ENCODE measurements at places on chromosomes 4 and X.

GRCh38 chr4:40040908-40041307 lies 15.7 kb upstream of the N4BP2 start:
- peaks cover 6% of the 10 kb centered on the region for H3K4me1 ChIP-seq
- no peak for DNase-seq
- no peaks in the 10 kb centered on the region for H3K36me3 ChIP-seq

GRCh38 chrX:23637187-23637586 lies 30.1 kb upstream of the PRDX4 start:
- no peak overlapping the region for H3K27ac ChIP-seq
- H3K4me1 ChIP-seq: no peaks in the 10 kb centered on the region
- no peaks in the 10 kb centered on the region for H3K36me3 ChIP-seq
- no peak overlapping the region for H3K4me3 ChIP-seq
- H3K27me3 ChIP-seq: no peaks in the 10 kb centered on the region

- H3K4me1 ChIP-seq: no peaks in the 10 kb centered on the region
- no peak overlapping the region for H3K27ac ChIP-seq
- H3K4me3 ChIP-seq: no peak overlapping the region
- H3K36me3 ChIP-seq: no peaks in the 10 kb centered on the region
Observed at GRCh38 chrX:148774276-148774675, 273.9 kb downstream of the AFF2 start.

DNA sequence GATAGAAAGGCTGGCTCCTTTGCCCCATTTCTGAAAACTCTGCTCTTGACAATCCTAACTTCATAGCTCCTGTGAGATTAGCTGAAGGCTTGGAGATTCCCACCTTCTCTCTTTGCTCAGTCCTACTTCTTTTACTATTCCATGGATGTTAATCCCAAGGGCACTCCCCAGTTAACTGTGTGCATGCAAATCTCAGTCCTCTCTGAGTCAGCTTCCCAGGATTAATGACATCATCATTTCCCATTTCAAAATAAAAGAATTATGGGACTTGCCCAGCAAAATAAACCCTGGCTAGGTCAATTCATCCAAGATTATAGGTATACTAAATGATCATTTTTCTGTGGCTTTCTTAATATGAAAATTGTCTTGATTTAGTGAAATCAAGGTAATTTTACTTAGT lies 328.6 kb upstream of the NR3C2 start:
- no peaks in the 10 kb centered on the region for H3K36me3 ChIP-seq
- H3K4me1 ChIP-seq: no peaks in the 10 kb centered on the region
- H3K27ac ChIP-seq: no peak overlapping the region
- no peak overlapping the region for H3K4me3 ChIP-seq
- DNase-seq: no peak

GRCh38 chr4:55483315-55483714 lies 63.4 kb downstream of the CLOCK start:
- DNase-seq: no peak
- H3K36me3 ChIP-seq: peaks cover 16% of the 10 kb centered on the region
- no peaks in the 10 kb centered on the region for H3K27me3 ChIP-seq
- H3K4me3 ChIP-seq: no peak overlapping the region
- no peak overlapping the region for H3K27ac ChIP-seq

DNA sequence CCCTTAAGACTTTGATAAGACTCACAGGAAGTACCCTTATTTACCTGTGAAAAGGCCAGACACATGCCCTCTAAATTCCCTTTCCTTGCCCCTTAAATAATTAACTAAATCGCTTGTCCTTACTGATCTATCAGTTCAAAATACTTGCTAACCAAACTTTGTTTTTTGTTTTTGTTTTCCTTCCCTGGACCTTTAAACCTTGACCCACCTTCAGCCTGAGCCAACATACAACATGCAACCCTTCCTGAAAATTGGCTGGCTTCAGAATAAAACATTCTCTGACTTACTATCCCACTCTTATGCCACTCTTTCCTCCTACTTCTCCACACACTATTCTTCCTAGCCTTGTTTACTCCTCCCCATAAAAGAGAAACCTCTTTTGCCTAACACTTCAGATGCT lies 448.1 kb upstream of the TRAM1L1 start:
- no peaks in the 10 kb centered on the region for H3K36me3 ChIP-seq
- no peak overlapping the region for H3K27ac ChIP-seq
- DNase-seq: no peak
- no peaks in the 10 kb centered on the region for H3K27me3 ChIP-seq
- no peak overlapping the region for H3K4me3 ChIP-seq

GRCh38 chrX:13892856-13893255 lies 76.0 kb upstream of the GPM6B start:
- no peak for DNase-seq
- H3K4me1 ChIP-seq: peaks cover 41% of the 10 kb centered on the region
- no peaks in the 10 kb centered on the region for H3K36me3 ChIP-seq
- no peaks in the 10 kb centered on the region for H3K27me3 ChIP-seq
- H3K27ac ChIP-seq: no peak overlapping the region

- H3K27ac ChIP-seq: no peak overlapping the region
- no peaks in the 10 kb centered on the region for H3K27me3 ChIP-seq
- H3K4me3 ChIP-seq: no peak overlapping the region
- no peak for DNase-seq
- no peaks in the 10 kb centered on the region for H3K36me3 ChIP-seq
Observed at GRCh38 chrX:123173833-123174232, 10.2 kb upstream of the GRIA3 start.

DNA sequence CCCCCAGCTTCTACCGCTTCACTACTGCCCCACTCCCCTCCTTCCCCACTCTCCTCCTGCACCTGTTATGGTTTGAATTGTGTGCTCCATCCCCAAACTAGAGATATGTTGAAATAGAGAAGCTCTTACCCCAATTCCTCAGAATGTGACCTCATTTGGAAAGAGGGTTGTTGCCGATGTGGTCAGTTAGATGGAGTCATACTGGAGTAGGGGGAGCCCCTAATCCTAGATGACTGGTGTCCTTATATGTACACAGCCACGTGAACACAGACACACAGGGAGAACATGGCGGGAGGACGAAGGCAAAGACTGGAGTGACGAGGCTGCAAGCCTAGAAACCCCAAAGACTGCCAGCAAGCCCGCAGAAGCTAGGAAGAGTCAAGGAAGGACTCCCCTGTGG lies 84.3 kb downstream of the FHDC1 start:
- H3K27me3 ChIP-seq: no peaks in the 10 kb centered on the region
- H3K36me3 ChIP-seq: no peaks in the 10 kb centered on the region
- no peaks in the 10 kb centered on the region for H3K4me1 ChIP-seq
- no peak overlapping the region for H3K4me3 ChIP-seq
- no peak for DNase-seq

- no peak overlapping the region for H3K4me3 ChIP-seq
- no peak overlapping the region for H3K27ac ChIP-seq
- H3K27me3 ChIP-seq: no peaks in the 10 kb centered on the region
- no peaks in the 10 kb centered on the region for H3K4me1 ChIP-seq
- DNase-seq: no peak
Observed at GRCh38 chr4:76882630-76883029, 15.3 kb downstream of the SOWAHB start.

DNA sequence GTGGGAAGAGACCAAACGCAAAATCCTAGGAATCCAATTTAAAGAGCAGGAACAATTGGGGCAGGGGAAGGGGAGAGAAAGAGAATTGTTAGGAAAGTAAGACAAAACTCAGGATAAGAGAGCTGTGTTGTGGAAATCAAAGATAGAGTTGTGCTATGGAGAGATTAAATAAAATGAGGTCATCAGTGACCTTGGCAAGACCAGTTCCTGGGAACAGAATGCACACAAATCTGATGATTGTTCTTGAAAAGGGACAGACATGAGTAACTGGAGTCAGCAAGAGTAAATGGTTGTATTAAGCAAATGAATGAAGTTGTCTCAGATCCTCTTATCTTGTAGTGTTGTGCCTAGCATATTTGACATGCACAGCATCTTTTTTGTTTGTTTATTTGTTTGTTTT lies 267.4 kb downstream of the IL1RAPL1 start:
- no peak overlapping the region for H3K4me3 ChIP-seq
- DNase-seq: no peak
- H3K27ac ChIP-seq: no peak overlapping the region
- no peaks in the 10 kb centered on the region for H3K36me3 ChIP-seq
- H3K4me1 ChIP-seq: no peaks in the 10 kb centered on the region

- no peak overlapping the region for H3K4me3 ChIP-seq
- H3K27ac ChIP-seq: no peak overlapping the region
- DNase-seq: no peak
Observed at GRCh38 chr4:3446631-3447320, 5.0 kb downstream of the HGFAC start.

DNA sequence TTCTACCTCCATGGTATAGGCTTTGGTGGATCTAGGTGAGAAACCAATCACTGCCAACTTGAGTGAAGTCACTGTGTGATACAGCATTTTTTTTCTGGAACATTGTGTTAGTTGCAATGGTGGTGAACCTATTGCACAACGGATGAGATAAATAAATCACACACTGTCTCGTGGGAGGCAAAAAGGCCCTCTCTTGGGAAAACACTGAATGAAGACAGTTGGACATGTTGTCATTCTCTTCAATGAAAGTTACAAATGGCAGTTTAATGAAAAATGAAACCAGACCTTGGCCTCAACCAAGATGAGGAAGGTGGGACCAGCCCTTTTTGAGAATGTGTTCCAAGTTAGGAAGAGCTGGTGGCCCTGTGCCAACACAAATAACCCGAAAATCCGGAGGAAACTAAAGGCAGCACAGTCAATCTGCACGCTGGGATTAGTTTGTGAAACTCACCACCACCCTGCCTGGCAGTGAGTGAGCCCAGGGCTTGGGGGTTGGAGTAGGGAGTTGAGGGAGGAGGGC lies 5.4 kb upstream of the ADGRG2 start:
- no peaks in the 10 kb centered on the region for H3K27me3 ChIP-seq
- H3K36me3 ChIP-seq: no peaks in the 10 kb centered on the region
- no peak for DNase-seq
- no peaks in the 10 kb centered on the region for H3K4me1 ChIP-seq
- H3K27ac ChIP-seq: no peak overlapping the region

DNA sequence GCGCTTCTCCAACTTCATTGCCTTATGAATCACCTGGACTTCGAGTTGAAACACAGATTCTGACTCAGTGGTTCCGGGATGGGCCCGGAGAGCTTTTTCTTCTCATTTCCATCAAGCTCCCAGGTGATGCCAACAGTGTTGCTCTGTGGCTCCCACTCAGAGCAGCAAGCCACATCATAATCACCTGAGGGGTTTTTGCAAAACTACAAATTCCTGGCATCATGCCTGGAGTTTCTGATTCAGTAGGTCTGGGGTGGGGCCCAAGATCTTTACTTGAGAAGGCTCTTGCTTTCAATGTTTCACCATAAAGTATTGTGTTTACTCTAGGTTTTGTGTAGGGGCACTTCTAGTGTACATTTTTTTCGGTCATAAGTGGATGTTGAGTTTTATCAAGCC lies 7.0 kb downstream of the MTM1 start:
- DNase-seq: no peak
- no peaks in the 10 kb centered on the region for H3K4me1 ChIP-seq

DNA sequence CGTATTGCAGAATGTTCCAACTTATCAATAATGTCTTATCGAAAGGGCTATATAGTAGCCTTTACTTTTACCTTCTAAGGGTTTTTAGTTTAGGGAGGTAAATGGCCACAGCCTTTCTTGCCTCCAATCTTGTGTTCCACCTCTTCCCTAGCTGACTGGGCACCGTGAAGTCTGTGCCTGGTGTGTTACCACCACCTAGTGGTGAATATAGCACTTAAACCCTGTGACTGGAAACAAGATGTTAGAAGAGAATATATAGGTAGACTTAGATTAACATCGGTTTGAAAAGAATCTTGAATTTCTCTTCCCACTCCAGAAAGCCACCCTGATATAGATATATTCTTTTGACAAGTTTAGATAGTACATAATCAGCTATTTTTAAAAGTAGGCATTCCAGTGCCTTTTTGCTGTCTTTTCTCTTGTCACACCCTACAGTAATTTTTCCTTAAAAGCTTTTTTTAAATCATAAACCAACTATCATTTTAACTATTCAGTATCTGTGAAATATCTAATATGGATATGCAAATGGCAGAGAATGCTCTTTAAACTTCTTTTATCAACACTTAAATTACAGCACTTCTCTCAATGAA lies 27.8 kb upstream of the ADH7 start:
- no peak for DNase-seq
- no peak overlapping the region for H3K27ac ChIP-seq
- no peaks in the 10 kb centered on the region for H3K36me3 ChIP-seq
- H3K4me1 ChIP-seq: no peaks in the 10 kb centered on the region
- no peak overlapping the region for H3K4me3 ChIP-seq

DNA sequence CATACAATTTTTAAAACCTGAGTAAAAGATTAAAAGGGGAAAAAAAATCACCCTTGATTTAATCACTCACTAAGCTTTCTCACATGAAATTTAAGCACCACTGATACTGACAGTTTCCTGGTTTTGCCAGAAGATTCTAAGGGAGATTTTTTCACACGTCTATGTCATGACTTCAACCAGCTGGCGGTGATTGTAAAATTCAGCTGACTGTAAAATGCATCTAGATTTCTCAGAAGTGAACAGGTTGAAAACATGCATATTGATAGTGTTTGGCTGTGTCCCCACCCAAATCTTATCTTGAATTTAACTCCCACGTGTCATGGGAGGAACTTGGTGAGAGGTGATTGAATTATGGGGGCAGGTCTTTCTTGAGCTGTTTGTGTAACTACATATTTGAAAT lies 566.8 kb downstream of the PCDH18 start:
- no peak overlapping the region for H3K4me3 ChIP-seq
- H3K27me3 ChIP-seq: no peaks in the 10 kb centered on the region
- H3K4me1 ChIP-seq: no peaks in the 10 kb centered on the region
- no peaks in the 10 kb centered on the region for H3K36me3 ChIP-seq
- no peak for DNase-seq
- no peak overlapping the region for H3K27ac ChIP-seq

GRCh38 chr4:74365761-74366160 lies 816 bp downstream of the EREG start:
- peaks cover 10% of the 10 kb centered on the region for H3K4me1 ChIP-seq
- peak overlapping the region; percentile 79 for H3K4me3 ChIP-seq
- H3K27ac ChIP-seq: no peak overlapping the region
- no peaks in the 10 kb centered on the region for H3K27me3 ChIP-seq

DNA sequence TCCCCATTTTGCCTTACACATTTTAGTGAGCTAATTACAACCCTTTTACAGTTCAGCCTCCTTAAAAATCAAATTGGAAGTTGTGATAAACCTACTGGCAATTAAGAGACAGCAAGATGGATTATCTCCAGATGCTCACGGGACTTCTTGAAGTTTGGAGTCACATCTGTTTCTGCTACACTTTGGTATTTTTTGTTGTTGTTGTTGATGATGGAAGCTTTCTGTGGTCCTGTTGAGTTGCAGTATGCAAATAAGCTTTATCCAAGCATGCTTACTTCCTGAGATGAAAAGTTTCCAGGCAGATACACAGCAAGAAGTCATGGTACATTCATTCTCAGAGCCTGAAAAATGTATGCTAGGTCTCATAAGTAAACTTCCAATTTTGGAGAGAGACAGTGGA lies 670.0 kb upstream of the AMOT start:
- no peak for DNase-seq
- no peak overlapping the region for H3K27ac ChIP-seq
- no peak overlapping the region for H3K4me3 ChIP-seq
- no peaks in the 10 kb centered on the region for H3K27me3 ChIP-seq
- no peaks in the 10 kb centered on the region for H3K36me3 ChIP-seq
- H3K4me1 ChIP-seq: no peaks in the 10 kb centered on the region

- no peaks in the 10 kb centered on the region for H3K27me3 ChIP-seq
- H3K4me3 ChIP-seq: no peak overlapping the region
- no peak for DNase-seq
- no peak overlapping the region for H3K27ac ChIP-seq
- H3K36me3 ChIP-seq: no peaks in the 10 kb centered on the region
Observed at GRCh38 chrX:145190801-145191389, 56.4 kb upstream of the SPANXN1 start.

GRCh38 chr4:163107754-163108153 lies 58.9 kb downstream of the NAF1 start:
- no peaks in the 10 kb centered on the region for H3K4me1 ChIP-seq
- no peak overlapping the region for H3K27ac ChIP-seq
- no peak for DNase-seq
- H3K27me3 ChIP-seq: no peaks in the 10 kb centered on the region

Measured in thoracic aorta (tissue), 2 donors.